ENCODE measurements at places on chromosomes 12 and 14. TPM values are rescaled to one million over a fixed set of nuclear protein-coding genes. Genes with fewer than 3 reads are reported as not detected.

DNA sequence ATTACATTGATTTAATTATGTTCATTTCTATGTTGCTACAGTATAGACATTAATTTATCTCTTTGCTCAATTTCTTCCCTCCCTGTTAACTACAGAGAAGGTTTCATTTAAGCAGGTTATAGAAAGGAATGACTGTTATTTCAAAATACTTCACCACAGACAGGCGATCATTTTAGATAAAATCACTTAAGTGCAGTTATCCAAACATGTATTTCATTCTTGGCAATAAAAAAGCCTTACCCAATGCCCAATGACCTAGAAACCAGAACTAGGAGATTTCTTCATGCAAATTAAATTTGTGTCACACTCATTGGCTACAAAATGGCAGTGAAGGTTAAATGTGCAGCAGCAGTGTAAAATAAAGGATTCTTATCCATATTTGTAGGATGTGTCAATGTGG, 266.4 kb downstream of the KCNH5 start:
- H3K36me3 ChIP-seq = no peaks in the 10 kb centered on the region
- DNase-seq = no peak
- no peak overlapping the region for H3K27ac ChIP-seq

- H3K36me3 ChIP-seq = peaks cover 59% of the 10 kb centered on the region
- no peak overlapping the region for H3K4me3 ChIP-seq
- H3K27ac ChIP-seq = no peak overlapping the region
- DNase-seq = no peak
These were observed 4.3 kb downstream of the GAPDH start for GRCh38 chr12:6538420-6539313.

- no peak overlapping the region for H3K4me3 ChIP-seq
- no peak overlapping the region for H3K27ac ChIP-seq
- no peaks in the 10 kb centered on the region for H3K4me1 ChIP-seq
- no peak for DNase-seq
- no peaks in the 10 kb centered on the region for H3K36me3 ChIP-seq
These were observed 98.7 kb downstream of the BBS10 start for GRCh38 chr12:76249501-76249900.

DNA sequence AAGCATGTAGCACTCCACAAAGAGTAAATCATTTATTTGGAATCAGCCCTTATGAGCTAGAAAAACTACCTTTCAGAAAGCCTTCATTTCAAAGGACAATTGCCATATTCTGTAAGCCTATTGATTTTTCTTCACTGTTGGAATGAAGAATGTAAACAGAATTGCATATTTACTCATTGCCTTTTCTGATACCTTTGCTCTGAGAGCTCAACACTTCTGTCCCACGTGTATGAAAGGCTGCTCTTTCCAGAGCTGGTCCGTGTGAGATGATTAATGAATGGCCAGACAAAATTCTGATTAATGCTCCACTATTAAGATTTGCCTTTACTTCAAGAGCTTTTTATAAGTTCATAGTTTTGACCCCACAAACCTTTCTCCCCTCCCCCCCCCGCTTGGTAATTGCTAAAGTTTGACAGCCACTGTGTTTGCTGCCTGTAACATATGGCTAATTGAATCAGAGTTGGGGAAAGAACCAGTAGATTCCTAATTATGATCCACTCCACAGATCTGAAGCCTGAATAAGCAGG, 63.0 kb upstream of the PLEKHA5 start:
- H3K4me1 ChIP-seq = no peaks in the 10 kb centered on the region
- H3K27me3 ChIP-seq = no peaks in the 10 kb centered on the region
- no peak overlapping the region for H3K4me3 ChIP-seq
- H3K36me3 ChIP-seq = no peaks in the 10 kb centered on the region
- no peak overlapping the region for H3K27ac ChIP-seq

- H3K4me1 ChIP-seq = peaks cover 5% of the 10 kb centered on the region
- no peak overlapping the region for H3K27ac ChIP-seq
- H3K27me3 ChIP-seq = no peaks in the 10 kb centered on the region
- no peak for DNase-seq
- H3K36me3 ChIP-seq = no peaks in the 10 kb centered on the region
- no peak overlapping the region for H3K4me3 ChIP-seq
These were observed 32.6 kb upstream of the PLEKHG3 start for GRCh38 chr14:64671591-64671990.

The CCDC177 gene
- not detected for total RNA-seq

GRCh38 chr14:90382491-90383125, 14.2 kb upstream of the CALM1 start:
- H3K36me3 ChIP-seq = no peaks in the 10 kb centered on the region
- H3K4me1 ChIP-seq = peaks cover 23% of the 10 kb centered on the region
- peak overlapping the region; percentile 63 for H3K4me3 ChIP-seq

The DUSP6 gene
- total RNA-seq = 196 TPM

DNA sequence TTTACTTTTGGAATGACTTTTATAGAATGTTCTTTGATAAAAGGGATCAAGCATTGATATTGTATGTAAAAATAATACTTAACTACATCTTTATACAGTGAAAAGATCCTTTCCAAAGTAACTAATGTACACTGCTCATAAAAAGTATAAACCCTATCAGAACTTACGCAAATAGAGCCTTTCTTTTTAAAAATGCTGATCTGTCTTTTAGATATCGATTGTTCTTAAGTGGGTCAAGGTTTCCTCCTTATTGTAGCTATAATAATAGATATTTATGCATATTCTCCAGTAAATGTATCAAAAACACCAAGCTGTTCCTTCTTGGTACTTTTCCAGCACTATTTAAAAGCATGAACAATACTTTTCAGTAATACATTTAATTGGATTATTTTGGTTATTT, 68.5 kb downstream of the PPHLN1 start:
- peaks cover 36% of the 10 kb centered on the region for H3K36me3 ChIP-seq
- H3K4me3 ChIP-seq = no peak overlapping the region
- H3K4me1 ChIP-seq = no peaks in the 10 kb centered on the region
- no peak for DNase-seq

- DNase-seq = no peak
- no peaks in the 10 kb centered on the region for H3K4me1 ChIP-seq
- no peak overlapping the region for H3K27ac ChIP-seq
- H3K27me3 ChIP-seq = no peaks in the 10 kb centered on the region
- no peak overlapping the region for H3K4me3 ChIP-seq
- no peaks in the 10 kb centered on the region for H3K36me3 ChIP-seq
These were observed 138.8 kb upstream of the PRMT8 start for GRCh38 chr12:3352230-3352629.

DNA sequence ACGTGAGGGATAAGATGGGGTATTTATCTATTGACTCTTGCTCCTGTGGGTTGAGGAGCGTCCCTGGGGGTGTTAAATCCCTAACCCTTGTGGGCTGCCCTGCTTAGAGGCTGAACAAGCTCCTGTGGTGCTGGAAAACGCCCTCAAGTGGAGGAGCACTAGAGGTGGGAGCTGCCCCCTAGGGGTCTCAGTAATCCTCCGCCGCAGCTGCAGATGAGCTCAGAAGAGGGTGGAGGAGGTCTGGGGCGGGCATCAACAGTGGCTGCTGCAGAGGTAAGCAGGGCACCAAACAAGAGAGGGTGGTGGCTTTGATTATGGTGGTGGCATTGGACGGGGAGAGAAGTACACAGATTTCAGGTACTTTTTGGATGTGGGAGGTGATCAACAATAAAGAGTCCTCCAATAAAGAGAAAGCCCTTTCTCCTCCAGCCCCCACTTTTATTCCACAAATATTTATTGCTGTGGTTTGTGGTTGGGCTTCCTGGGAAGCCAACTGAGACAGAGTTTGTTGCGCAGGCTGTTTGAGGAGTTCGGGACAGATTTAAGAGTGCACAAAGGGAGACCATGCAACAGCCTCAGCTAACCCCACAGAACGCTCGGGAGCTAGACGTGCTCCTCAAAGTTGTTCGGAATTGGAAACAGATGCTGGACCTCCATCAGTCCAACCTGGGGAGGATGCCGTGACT, 179.9 kb downstream of the ADCK1 start:
- peaks cover 4% of the 10 kb centered on the region for H3K4me1 ChIP-seq
- H3K4me3 ChIP-seq = no peak overlapping the region
- no peak overlapping the region for H3K27ac ChIP-seq
- no peaks in the 10 kb centered on the region for H3K36me3 ChIP-seq
- DNase-seq = no peak

The OAS3 gene
- 65.8 TPM for total RNA-seq

- no peak for DNase-seq
- H3K27me3 ChIP-seq = no peaks in the 10 kb centered on the region
- peaks cover 4% of the 10 kb centered on the region for H3K4me1 ChIP-seq
- H3K36me3 ChIP-seq = no peaks in the 10 kb centered on the region
These were observed 6.2 kb upstream of the CGRRF1 start for GRCh38 chr14:54503486-54503885.

- H3K27ac ChIP-seq = no peak overlapping the region
- no peak for DNase-seq
- H3K27me3 ChIP-seq = peaks cover 19% of the 10 kb centered on the region
- no peaks in the 10 kb centered on the region for H3K4me1 ChIP-seq
- H3K36me3 ChIP-seq = no peaks in the 10 kb centered on the region
- H3K4me3 ChIP-seq = no peak overlapping the region
These were observed 184.2 kb upstream of the LHX5 start for GRCh38 chr12:113655919-113656318.

- no peaks in the 10 kb centered on the region for H3K4me1 ChIP-seq
- no peaks in the 10 kb centered on the region for H3K27me3 ChIP-seq
- DNase-seq = no peak
- H3K36me3 ChIP-seq = peaks cover 17% of the 10 kb centered on the region
These were observed 30.5 kb downstream of the PUS7L start for GRCh38 chr12:43728117-43728516.

DNA sequence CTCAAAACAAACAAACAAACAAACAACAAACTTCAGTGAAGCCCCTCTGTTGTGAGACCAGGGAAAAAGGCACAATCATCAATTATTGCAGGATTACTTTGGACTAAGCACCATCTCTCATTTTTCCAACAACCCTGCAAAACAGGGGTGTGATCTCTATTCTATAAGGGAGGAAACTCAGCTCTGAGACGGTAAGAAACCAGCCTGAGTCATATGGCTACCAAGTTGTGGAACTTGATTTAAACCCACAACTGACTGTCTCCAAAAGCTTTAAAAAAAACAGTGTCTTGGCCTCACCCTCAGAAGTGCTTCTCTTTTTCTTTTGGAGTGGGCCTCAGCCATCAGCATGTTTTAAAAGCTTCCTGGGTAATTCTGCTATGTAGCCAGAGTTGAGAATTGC, 49.8 kb downstream of the RIN3 start:
- no peak for DNase-seq
- no peak overlapping the region for H3K4me3 ChIP-seq
- H3K36me3 ChIP-seq = peaks cover 39% of the 10 kb centered on the region
- no peaks in the 10 kb centered on the region for H3K27me3 ChIP-seq
- H3K4me1 ChIP-seq = peaks cover 21% of the 10 kb centered on the region
- peak overlapping the region; percentile 54 for H3K27ac ChIP-seq

The HHIPL1 gene
- total RNA-seq = 1.6 TPM

- DNase-seq = peak; percentile 74
- H3K4me1 ChIP-seq = no peaks in the 10 kb centered on the region
- no peaks in the 10 kb centered on the region for H3K27me3 ChIP-seq
- H3K36me3 ChIP-seq = no peaks in the 10 kb centered on the region
These were observed 49.3 kb upstream of the TSPAN11 start for GRCh38 chr12:30877105-30877875.

The ZCRB1 gene
- 43.5 TPM for total RNA-seq

DNA sequence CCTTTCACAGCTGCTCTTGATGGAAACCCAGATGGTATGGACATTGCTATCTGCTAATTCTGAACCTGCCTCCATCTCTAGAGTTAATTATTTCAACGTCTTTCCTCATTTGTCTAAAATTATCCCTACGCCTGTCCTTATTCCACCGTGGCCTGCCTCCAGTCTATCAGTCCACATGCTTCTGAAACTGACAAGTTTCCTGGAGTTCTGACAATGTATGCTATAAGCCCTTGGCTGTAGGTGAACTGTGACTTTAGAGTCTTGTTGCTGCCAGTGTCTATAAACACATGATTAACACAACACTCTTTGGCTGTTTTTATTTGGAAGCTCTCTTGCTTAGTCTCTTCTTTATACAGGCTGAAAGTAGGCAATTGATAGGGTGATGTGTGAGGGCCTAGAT, 1052.9 kb downstream of the TMTC2 start:
- no peaks in the 10 kb centered on the region for H3K36me3 ChIP-seq
- H3K4me3 ChIP-seq = no peak overlapping the region
- H3K27me3 ChIP-seq = no peaks in the 10 kb centered on the region
- DNase-seq = no peak

- no peak overlapping the region for H3K27ac ChIP-seq
These were observed 28.4 kb upstream of the BDKRB2 start for GRCh38 chr14:96176275-96176674.

GRCh38 chr12:120468325-120468820, 1.2 kb downstream of the SRSF9 start:
- peak overlapping the region; percentile 94 for H3K27ac ChIP-seq
- no peaks in the 10 kb centered on the region for H3K27me3 ChIP-seq
- peak; percentile 58 for DNase-seq
- H3K36me3 ChIP-seq = peaks cover 43% of the 10 kb centered on the region
- peak overlapping the region; percentile 93 for H3K4me3 ChIP-seq

DNA sequence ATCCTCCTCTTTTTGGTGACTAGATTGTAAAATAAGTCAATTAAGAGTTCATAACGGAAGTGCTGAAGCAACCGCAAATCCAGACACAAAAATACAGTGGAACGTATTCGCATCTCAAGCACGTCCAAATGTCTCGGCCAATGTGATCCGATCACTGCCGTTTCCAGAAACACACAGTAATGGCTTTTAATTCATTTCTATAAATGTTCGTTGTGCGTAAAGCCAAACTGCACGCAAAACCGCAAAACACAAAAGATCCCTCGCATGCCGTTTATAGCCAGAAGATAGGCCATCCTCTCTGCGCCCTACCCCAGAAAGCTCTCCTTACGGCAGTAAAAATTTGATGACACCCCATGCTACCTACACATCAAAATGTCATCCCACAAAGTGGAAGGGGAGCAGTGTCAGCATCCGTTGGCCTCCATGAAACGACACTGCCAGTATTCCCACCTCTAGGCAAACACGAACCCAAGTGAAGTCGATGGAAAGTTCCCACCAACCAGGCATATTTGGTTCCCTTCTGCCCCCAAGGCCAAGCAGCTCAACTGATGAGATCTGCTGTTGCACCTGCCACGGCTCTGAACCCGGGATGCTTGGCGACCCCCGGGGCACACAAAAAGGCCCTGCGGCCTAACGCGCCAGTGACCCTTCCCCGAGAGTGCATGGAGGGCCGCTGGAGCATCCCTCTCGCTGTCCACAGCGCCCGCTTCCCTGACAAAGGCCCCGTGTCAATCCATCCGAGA, 1.4 kb downstream of the HECTD4 start:
- H3K27ac ChIP-seq = peak overlapping the region; percentile 87
- no peaks in the 10 kb centered on the region for H3K27me3 ChIP-seq
- DNase-seq = no peak
- peaks cover 21% of the 10 kb centered on the region for H3K4me1 ChIP-seq
- H3K36me3 ChIP-seq = no peaks in the 10 kb centered on the region
- H3K4me3 ChIP-seq = peak overlapping the region; percentile 96

- H3K27ac ChIP-seq = no peak overlapping the region
- DNase-seq = no peak
These were observed 461.1 kb downstream of the LRIG3 start for GRCh38 chr12:58459191-58459590.

DNA sequence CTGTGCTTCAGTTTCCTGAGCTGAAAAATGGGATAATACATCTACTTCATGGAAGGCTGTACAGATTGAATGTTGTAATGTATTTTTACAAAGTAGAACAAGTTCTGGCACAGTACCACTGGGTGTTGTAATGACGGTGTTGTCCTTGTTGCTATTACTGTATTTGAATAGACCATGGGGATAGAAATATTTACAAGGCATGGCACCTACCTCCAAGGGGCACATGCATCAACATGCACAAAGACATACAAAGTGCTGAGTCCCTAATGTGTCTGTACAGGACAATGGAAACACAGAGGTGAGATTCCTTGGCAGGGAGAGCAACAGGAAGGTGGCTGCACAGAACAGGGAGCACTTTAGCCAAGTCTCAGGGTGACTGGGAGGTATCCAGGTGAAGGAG, 930.6 kb upstream of the TMEM132C start:
- no peaks in the 10 kb centered on the region for H3K27me3 ChIP-seq
- H3K4me3 ChIP-seq = no peak overlapping the region
- no peak for DNase-seq
- no peaks in the 10 kb centered on the region for H3K4me1 ChIP-seq
- H3K27ac ChIP-seq = no peak overlapping the region

All from lower lobe of right lung (tissue), 2 donors.